T-cell (primary cell): ENCODE measurements at places on chromosomes 3 and 15.

DNA sequence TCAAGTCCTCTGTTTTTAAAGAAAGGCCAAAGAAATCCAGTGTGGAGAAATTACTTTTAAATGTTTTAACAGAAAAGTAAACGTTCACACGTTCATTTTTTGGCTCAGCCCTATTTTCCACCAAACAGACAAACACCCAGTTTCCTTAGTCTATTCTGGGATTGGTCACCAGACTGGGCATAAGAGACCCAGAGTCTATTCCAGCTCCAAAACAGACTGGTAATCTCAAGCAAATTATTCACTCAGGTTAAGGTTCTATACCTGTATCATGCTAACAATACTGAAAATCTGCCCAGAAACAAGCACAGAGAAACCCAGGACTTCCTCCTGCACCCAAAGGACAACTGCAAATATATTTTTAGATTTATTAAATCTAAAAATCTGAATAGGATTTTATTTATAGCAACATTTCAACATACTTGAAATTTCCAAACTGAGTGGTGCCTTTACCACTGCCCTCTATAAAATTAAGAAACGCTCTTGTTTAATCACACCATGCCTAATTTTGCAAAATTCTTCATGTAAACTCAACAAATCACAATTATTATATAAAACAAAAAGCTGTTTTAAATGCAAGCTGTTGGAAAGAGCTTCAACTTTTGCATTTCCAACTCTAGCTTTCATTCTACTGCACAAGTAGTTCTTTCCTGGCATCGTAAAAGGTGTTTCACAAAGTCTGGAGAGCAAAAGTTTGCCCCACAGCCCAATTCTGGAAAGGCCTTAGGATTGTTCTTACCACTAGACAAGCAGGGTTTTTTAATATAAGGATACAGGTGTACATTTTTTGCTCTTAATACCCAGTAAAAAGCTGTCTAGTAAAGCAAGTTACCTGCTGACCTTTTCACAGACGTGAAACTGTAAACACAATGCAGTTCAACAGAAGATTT, 18.7 kb downstream of the ZNF148 start:
- H3K27me3 ChIP-seq: no peaks in the 10 kb centered on the region
- H3K36me3 ChIP-seq: no peaks in the 10 kb centered on the region
- peak overlapping the region; percentile 22 for H3K27ac ChIP-seq
- peak overlapping the region; percentile 79 for H3K4me3 ChIP-seq
- DNase-seq: no peak

DNA sequence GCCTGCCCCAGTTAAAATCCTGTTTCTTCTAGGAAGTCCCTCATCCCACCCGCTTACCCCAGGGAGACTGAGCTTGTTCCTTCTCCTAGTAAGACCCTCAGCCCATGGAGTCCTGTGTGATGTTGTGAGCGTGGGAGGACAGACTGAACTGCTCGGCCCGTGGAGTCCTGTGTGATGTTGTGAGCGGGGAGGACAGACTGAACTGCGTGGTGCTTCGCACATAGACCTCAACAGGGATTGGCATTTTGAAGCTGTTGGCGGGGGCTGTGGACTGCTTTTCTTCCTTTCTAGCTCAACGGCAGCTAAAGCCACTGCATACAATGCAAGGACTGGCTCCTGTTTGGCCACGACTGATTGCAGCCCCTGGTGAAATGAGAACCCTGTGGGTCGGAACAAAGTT, 1.6 kb upstream of the SPTBN5 start:
- H3K27me3 ChIP-seq: no peaks in the 10 kb centered on the region
- H3K36me3 ChIP-seq: peaks cover 11% of the 10 kb centered on the region

- no peaks in the 10 kb centered on the region for H3K4me1 ChIP-seq
- H3K27ac ChIP-seq: no peak overlapping the region
- H3K27me3 ChIP-seq: no peaks in the 10 kb centered on the region
- H3K4me3 ChIP-seq: no peak overlapping the region
- H3K36me3 ChIP-seq: no peaks in the 10 kb centered on the region
Measured at GRCh38 chr3:58346368-58346767, 13.7 kb downstream of the PXK start.

- no peak for DNase-seq
- H3K4me3 ChIP-seq: no peak overlapping the region
- no peaks in the 10 kb centered on the region for H3K27me3 ChIP-seq
Measured at GRCh38 chr3:140629357-140630137, 48.3 kb upstream of the TRIM42 start.

DNA sequence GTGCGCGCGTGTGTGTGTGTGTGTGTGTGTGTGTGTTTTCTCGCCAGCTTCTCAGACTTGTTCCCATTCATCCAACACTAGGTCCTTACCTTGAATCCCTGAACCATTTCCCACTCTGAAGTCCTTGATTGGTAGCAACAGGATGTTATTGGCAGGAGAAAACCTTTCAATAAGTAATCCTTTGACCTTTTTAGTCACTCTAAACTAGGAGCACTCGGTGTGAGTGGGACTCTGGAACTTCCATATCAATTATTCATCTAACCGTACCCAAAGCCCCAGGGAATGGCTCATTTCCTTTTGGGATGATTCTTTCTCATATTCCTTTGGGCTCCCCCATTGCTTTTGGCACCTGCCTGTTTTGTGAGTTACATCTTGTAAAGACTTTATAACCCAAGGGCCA, 140.2 kb upstream of the SPRED1 start:
- H3K27me3 ChIP-seq: no peaks in the 10 kb centered on the region
- H3K27ac ChIP-seq: no peak overlapping the region
- no peak overlapping the region for H3K4me3 ChIP-seq
- H3K4me1 ChIP-seq: no peaks in the 10 kb centered on the region
- no peaks in the 10 kb centered on the region for H3K36me3 ChIP-seq

- no peak overlapping the region for H3K4me3 ChIP-seq
- no peak overlapping the region for H3K27ac ChIP-seq
- DNase-seq: no peak
- H3K36me3 ChIP-seq: no peaks in the 10 kb centered on the region
- H3K4me1 ChIP-seq: no peaks in the 10 kb centered on the region
- H3K27me3 ChIP-seq: no peaks in the 10 kb centered on the region
Measured at GRCh38 chr3:9581742-9582141, 28.1 kb upstream of the LHFPL4 start.

DNA sequence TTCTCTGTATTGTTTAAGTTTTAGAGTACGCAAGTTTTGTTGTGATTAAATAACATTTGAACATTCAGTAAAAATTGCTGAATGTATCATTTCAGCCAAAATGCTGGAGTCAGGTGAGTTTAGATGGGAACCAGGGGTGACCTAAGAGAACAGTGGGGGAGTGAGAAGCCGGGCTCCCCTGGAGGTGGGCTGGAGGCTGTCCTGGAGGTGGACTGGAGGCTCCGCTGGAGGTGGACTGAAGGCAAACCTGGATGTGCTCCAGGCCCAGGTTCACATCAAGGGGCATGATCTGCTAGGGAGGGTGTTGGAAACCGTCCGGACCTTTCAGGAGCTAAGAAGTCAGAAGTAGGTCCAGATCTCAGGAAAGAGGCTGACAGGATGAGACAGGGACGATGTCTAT, 23.7 kb downstream of the DNAJB8 start:
- H3K27me3 ChIP-seq: no peaks in the 10 kb centered on the region
- no peak for DNase-seq
- H3K27ac ChIP-seq: no peak overlapping the region
- H3K4me1 ChIP-seq: no peaks in the 10 kb centered on the region
- no peaks in the 10 kb centered on the region for H3K36me3 ChIP-seq

DNA sequence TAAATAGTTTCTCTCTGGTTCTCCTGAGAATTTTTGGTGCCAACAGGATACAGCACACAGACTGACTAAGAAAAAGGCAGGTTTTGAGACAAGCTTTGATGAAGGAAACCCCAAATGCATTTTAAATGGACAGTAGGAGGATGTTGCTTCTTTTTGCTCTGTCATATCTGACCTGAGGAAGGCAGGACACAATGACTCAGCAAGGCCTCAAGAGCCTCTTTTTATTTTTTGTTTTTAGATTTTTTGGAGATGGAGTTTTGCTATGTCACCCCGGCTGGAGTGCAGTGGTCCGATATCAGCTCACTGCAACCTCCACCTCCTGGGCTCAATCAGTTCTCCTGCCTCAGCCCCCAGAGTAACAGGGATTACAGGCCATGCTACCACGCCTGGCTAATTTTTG, 16.9 kb upstream of the KNG1 start:
- no peaks in the 10 kb centered on the region for H3K36me3 ChIP-seq
- no peak overlapping the region for H3K4me3 ChIP-seq
- no peak for DNase-seq
- H3K4me1 ChIP-seq: no peaks in the 10 kb centered on the region
- H3K27me3 ChIP-seq: peaks cover under 1% of the 10 kb centered on the region

GRCh38 chr3:56889131-56889530, 87.4 kb upstream of the ARHGEF3 start:
- no peak overlapping the region for H3K4me3 ChIP-seq
- no peak overlapping the region for H3K27ac ChIP-seq
- no peak for DNase-seq
- H3K36me3 ChIP-seq: no peaks in the 10 kb centered on the region

GRCh38 chr3:175192536-175192935, 333.4 kb downstream of the NAALADL2 start:
- no peaks in the 10 kb centered on the region for H3K36me3 ChIP-seq
- no peak overlapping the region for H3K27ac ChIP-seq
- no peak overlapping the region for H3K4me3 ChIP-seq
- no peak for DNase-seq
- H3K4me1 ChIP-seq: no peaks in the 10 kb centered on the region

- H3K4me3 ChIP-seq: no peak overlapping the region
- H3K27me3 ChIP-seq: no peaks in the 10 kb centered on the region
- peaks cover 61% of the 10 kb centered on the region for H3K4me1 ChIP-seq
- peak; percentile 69 for DNase-seq
- H3K36me3 ChIP-seq: peaks cover 12% of the 10 kb centered on the region
Measured at GRCh38 chr3:48478626-48479555, 25.1 kb downstream of the SHISA5 start.

GRCh38 chr3:196280689-196281440, 6.7 kb downstream of the PCYT1A start:
- DNase-seq: no peak
- H3K27me3 ChIP-seq: no peaks in the 10 kb centered on the region
- no peak overlapping the region for H3K4me3 ChIP-seq
- H3K36me3 ChIP-seq: no peaks in the 10 kb centered on the region
- no peak overlapping the region for H3K27ac ChIP-seq

GRCh38 chr15:51011212-51011611, 83.5 kb downstream of the TNFAIP8L3 start:
- no peak overlapping the region for H3K27ac ChIP-seq
- no peaks in the 10 kb centered on the region for H3K36me3 ChIP-seq
- H3K4me1 ChIP-seq: no peaks in the 10 kb centered on the region
- H3K27me3 ChIP-seq: no peaks in the 10 kb centered on the region
- DNase-seq: no peak

DNA sequence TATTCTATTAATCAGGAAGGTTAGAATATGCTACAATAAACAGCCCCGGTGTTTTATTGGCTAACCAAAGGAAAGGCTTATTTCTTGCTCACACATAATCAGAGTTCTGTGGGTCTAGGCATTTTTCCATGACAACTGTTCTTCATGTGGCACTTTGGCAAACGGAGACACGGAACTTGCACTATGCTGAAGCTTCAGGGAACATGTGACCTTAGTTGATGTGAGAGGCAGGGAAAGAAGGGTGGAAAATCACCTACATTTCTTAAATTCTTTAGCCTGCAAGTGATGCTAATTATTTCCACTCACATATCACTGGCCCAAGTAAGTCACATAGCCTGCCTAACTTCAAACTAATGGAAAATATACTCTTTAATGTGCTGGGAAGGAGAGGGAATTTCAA, 344.6 kb downstream of the SV2B start:
- H3K4me3 ChIP-seq: no peak overlapping the region
- no peak for DNase-seq
- peaks cover 4% of the 10 kb centered on the region for H3K4me1 ChIP-seq
- no peak overlapping the region for H3K27ac ChIP-seq
- H3K36me3 ChIP-seq: no peaks in the 10 kb centered on the region

- H3K27ac ChIP-seq: no peak overlapping the region
- H3K27me3 ChIP-seq: no peaks in the 10 kb centered on the region
- no peak overlapping the region for H3K4me3 ChIP-seq
- DNase-seq: no peak
- no peaks in the 10 kb centered on the region for H3K36me3 ChIP-seq
Measured at GRCh38 chr3:45864760-45865519, 21.4 kb upstream of the CCR9 start.

DNA sequence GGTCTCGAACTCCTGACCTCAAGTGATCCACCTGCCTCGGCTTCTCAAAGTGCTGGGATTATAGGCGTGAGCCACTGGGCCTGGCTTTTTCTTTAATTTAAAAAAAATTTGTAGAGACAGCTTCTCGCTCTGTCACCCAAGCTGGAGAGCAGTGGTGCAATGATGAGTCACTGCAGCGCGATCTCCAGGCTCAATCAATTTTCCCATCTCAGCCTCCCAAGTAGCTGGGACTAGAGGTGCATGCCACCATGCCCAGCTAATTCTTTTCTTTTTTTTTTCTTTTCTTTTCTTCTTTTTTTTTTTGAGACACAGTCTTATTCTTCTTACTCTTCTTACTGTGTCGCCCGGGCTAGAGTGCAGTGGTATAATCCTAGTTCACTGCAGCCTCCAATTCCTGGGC, 19.8 kb downstream of the TUBGCP4 start:
- H3K4me3 ChIP-seq: no peak overlapping the region
- peaks cover 36% of the 10 kb centered on the region for H3K36me3 ChIP-seq
- H3K4me1 ChIP-seq: no peaks in the 10 kb centered on the region
- no peaks in the 10 kb centered on the region for H3K27me3 ChIP-seq
- DNase-seq: no peak

GRCh38 chr3:174775603-174776002, 83.5 kb upstream of the NAALADL2 start:
- H3K4me1 ChIP-seq: no peaks in the 10 kb centered on the region
- no peak overlapping the region for H3K4me3 ChIP-seq
- no peaks in the 10 kb centered on the region for H3K27me3 ChIP-seq
- no peak overlapping the region for H3K27ac ChIP-seq
- DNase-seq: no peak

GRCh38 chr3:13174011-13174802, 101.0 kb upstream of the IQSEC1 start:
- peaks cover 12% of the 10 kb centered on the region for H3K27me3 ChIP-seq
- H3K4me1 ChIP-seq: no peaks in the 10 kb centered on the region
- H3K27ac ChIP-seq: no peak overlapping the region
- H3K4me3 ChIP-seq: no peak overlapping the region
